Esophagus muscularis mucosa (tissue), 4 donors: ENCODE measurements at places on chromosomes 4 and X. TPM values are rescaled to one million over a fixed set of nuclear protein-coding genes. Genes with fewer than 3 reads are reported as not detected.

DNA sequence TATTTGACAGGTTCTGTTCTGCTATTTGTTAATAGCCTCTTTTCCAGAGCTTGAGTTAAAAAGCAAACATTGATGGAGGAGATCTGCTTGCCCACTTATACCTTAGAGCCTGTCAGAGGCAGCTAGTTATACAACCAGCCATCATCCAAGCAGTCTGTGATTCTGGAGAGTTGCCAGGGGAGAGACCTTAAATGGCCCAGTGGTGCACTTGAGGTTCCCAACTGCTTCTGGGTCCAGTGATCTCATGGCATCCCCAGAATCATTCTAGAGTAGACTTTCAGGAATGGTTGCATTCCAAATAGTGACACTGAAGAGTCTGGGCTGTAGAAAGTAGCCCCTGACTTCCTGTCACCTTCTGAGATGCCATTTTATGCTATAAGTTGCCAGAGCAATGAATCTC is 160.7 kb downstream of the FHIP1A start:
- H3K27me3 ChIP-seq, result no peaks in the 10 kb centered on the region
- no peaks in the 10 kb centered on the region for H3K4me1 ChIP-seq
- no peak overlapping the region for H3K4me3 ChIP-seq
- no peaks in the 10 kb centered on the region for H3K36me3 ChIP-seq
- DNase-seq, result no peak

DNA sequence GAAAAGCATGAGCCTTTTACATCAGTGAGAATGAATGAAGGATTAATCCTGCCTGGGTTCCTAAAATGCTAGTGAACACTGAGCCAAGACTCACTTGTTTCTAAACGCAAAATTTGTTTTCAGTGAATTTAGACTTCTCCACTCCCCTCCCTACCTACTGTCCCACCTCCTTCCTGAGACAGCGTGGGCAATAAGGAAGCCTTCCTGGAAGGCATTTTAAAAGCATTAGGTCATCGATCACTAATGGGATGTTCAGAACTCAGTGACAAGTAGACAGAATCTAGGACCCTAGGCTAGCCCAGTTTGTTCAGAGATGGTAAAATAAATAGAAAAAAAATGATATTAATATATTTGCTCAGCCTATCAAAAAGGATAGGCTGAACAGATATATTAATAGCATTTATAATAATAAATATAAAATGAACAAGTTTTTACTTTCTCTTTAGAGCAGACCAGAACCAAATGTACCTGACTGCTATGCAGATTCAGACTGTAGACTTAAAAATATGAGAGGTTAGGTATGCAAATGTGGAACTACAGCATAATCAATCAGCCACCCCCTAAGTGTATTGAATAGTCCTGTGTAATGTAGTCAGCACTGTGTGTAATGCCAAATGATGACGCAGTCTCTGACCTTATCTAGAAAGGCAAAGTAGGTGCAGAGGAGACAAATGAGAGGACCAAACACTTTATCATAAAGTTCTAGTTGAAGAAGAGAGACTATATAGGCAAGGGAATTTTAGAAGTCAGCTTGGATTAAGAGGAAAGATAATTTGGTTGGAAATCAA is 331.1 kb downstream of the GPAT3 start:
- H3K4me3 ChIP-seq, result no peak overlapping the region
- no peaks in the 10 kb centered on the region for H3K36me3 ChIP-seq
- H3K27ac ChIP-seq, result no peak overlapping the region
- DNase-seq, result no peak
- no peaks in the 10 kb centered on the region for H3K27me3 ChIP-seq
- no peaks in the 10 kb centered on the region for H3K4me1 ChIP-seq

DNA sequence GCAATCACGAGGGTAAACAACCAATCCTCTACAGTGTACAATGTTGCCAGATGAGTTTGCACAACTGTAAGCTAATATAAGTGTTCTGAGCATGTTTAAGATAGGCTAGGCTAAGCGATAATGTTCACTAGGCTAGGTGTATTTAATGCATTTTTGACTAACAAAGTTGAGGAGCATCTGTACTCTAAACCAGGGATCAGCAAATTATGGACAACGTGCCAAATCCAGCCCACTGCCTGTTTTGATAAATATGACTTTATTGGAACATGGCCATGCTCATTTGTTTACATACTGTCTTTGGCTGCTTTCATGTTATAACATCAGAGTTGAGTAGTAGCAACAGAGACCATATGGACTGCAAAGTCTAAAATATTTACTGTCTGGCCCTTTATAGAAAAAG is 46.3 kb upstream of the ARHGEF6 start:
- H3K4me1 ChIP-seq, result no peaks in the 10 kb centered on the region
- DNase-seq, result no peak
- no peak overlapping the region for H3K27ac ChIP-seq
- H3K4me3 ChIP-seq, result no peak overlapping the region
- no peaks in the 10 kb centered on the region for H3K36me3 ChIP-seq

The CTAG2 gene
- total RNA-seq, result not detected

DNA sequence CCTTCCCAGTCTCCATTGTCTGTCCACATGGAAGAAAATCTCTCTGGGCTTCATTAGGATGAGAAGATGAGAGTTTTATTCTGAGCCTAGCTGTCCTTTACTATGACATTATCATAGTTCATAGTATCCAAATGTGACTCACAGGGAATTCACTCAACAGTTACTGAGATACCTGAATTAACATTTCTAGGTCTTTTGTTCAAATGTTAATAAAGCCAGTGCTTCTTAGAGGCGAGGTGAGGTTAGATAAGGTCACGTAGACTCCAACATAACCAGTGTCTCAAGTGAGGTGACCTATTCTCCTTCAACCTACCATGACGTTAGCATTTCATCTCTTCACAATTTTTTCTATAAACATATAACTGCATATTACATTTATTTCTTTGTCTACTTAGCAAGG is 67.2 kb downstream of the PALLD start:
- peaks cover 21% of the 10 kb centered on the region for H3K4me1 ChIP-seq
- no peak overlapping the region for H3K27ac ChIP-seq
- H3K27me3 ChIP-seq, result no peaks in the 10 kb centered on the region
- no peak for DNase-seq
